H4 (cell line): ENCODE measurements at places on chromosomes 2 and 18. TPM values are rescaled to one million over a fixed set of nuclear protein-coding genes. Genes with fewer than 3 reads are reported as not detected.

DNA sequence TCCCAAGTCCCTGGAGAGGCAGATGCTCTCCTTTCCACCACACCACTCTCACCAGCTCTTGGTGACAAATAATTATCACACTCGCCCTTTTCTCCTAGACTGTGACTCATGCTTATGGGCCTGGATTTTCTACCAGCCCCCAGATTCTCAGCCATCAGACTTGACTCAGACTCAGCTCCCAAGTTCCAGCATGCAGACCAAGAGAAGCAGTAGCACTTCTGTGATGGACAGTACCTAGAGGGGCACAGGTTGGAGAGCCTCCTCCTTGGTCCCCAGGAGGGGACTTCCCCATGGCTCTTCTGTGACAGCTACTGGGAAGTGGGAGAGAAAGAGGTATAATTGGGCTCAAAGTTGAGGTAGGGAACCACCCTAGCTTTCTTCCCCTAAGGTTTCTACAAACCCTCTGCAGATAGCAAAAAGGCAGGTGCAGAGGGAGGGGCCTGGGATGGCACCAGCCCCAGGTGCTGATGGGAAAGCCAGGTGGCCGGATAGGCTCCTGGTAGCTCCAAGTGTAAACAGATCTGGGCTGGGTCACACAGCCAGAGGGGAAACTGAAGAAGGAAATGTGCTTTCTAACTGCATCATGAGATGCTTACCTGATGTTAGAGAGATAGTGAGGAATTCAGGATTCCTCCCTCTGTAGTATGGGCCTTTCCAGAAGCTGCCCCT lies 4.1 kb downstream of the TCF23 start:
- DNase-seq, result no peak

GRCh38 chr2:73228631-73229030 lies 4.4 kb downstream of the PRADC1 start:
- DNase-seq, result no peak

- no peak for DNase-seq
Observed at GRCh38 chr2:144464730-144465129, 55.2 kb downstream of the ZEB2 start.

- no peak for DNase-seq
Observed at GRCh38 chr2:62045017-62045543, 139.6 kb downstream of the COMMD1 start.

DNA sequence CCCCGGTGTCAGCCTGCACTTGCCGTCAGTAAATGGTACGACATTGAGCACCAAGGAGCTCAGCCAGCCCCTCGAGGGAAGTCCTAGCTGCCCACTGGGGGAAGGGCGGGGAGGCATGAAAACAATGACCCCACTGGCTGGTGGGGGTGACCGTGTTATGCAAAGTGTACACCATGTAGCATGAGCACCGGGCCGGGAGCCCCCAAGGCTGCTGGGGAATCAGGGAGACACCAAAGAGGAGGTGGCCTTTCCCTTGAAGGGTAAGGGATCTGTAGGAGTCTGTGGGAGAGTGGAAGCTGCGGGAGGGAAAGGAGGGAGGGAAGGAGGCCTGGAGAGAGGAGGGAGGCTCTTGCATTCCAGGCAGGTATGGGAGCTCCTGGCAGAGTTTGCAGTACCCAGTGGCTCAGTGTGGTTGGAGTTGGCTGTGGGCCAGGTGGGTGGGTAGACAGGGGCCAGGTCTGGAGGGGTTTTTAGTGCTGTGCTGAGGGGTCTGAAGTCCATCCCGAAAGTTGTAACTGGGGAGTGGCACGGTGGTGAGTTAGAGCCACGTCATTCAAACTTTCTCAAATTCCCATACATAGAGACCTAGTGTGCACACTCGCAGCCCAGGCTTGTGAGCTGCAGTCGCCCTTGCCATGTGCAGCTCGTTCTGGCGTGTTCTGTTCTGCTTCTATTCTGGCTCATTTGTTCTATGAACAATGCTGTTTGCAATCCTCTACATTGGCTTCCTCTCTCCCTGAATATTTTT lies 22.4 kb downstream of the RRM2 start:
- DNase-seq, result no peak

DNA sequence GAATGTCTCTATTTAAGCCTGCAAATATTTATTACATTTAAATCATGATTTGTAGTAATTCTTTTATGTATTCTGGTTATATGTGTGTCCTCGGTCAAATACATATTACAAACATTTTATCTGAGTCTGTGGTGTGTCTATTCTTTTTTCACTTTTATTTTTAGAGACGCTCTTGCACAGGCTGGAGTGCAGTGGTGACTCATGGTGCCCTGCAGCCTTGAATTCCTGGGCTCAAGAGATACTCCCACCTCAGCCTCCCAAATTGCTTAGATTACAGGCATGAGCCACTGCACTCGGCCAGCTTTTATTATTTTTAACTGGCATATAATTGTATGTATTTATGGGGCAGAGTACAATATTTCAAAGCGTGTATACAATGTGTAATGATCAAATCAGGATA lies 47.5 kb downstream of the ARID5A start:
- no peak for DNase-seq

DNA sequence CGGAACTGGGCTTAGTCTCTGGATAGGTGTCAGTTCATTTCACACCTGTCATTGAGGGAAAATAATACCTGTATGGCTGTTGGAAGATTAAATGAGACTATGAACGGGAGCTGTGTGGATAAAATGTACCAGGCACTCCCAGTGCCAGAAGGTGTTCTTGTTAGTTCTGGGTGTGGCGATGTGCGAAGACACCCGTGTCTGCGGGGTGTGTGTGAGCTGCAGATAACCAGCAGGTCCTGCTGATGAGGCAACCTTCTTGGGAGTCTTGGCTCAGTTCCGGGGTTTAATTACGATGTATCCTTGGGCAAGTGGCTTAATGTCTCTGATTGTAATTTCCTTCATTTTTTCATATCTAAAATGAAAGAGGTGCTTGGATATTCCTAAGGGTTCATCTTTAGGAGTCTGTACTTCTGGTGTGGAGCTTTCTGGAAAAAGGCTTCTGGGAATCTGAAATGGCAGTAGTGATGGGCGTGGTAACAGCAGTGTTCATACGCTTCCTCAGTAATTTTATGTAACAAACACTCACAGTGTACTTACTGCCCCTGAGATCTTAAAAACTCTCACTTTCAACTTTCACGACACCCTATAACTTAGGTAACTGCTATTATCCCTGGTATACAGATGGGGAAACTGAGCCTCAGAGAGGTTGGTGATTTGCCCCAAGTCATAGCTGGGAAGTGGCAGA lies 35.0 kb downstream of the NEDD4L start:
- DNase-seq, result no peak

GRCh38 chr2:223956300-223956699 lies 963 bp upstream of the MRPL44 start:
- DNase-seq, result no peak

DNA sequence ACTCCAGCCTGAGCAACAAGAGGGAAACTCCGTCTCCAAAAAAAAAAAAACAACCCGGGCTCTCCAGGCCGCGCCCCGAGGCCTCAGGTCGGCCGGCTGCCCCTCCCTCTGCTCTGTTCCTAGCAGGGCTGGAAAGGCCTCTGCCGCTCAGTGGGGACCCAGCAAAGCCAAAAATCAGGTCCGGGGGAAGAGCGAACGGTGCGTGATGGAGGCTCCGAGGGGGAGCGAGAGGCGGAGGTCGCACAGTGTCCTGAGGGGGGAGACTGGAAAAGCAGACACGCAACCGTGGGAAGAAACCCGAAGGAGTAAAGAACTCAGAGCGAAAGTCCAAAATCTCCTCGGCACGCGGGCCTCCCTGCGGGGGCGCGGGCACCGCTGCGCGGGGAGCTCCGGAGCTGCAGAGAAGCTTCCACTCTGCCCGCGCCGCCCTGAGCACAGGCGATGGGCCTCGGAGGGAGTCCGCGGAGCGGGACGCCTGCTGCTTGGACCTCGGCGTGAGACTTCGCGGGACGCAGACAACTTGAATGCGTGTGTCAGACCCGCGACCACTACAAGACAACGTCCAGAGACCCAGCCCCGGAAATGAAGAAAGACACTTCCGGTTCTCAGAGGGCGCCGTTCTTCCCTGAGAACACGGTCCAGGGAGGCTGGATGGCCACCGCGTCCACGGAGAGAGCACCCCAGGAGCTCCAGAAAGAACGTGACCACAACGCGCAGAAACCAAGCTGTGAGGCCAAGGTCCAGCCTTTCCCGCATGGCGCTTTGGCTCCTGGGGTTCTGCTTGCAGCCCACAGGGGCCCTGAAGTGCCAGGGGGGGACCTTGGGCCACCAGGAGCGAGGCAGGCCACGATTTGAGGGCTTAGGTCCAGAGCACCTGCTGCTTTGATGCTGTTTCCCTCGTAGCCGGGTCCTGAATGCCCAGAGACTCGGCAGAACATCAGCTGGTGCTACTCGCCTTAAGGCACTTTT lies 219.8 kb downstream of the DPP10 start:
- DNase-seq, result no peak

- DNase-seq, result no peak
Observed at GRCh38 chr2:234577191-234577590, 80.3 kb upstream of the ARL4C start.

DNA sequence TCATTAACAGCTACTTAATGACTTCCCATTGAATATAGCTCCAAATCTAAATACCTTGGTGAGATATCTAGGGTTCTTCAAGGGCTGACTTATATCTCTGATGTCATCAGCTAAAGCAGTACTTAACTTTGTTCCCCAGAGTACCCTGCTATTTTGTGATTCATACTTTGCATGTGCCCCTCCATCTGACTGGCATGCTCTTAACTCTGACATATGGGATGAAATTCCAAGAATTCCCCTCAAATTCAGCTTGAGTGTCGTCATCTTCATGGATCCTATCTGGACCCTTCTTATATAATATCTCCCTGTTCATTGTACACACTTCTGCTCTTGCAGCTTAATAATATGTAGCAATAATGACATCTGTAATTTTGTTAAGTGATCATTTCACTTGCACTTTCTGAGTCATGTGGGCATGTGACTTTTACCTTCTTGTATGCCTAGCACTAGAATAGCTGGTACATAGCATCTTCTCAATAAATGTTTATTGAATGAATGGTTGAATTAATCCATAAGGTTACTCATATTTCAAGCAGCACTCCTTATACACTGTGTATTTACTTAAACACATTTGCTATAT lies 172.9 kb downstream of the WDR7 start:
- DNase-seq, result no peak

DNA sequence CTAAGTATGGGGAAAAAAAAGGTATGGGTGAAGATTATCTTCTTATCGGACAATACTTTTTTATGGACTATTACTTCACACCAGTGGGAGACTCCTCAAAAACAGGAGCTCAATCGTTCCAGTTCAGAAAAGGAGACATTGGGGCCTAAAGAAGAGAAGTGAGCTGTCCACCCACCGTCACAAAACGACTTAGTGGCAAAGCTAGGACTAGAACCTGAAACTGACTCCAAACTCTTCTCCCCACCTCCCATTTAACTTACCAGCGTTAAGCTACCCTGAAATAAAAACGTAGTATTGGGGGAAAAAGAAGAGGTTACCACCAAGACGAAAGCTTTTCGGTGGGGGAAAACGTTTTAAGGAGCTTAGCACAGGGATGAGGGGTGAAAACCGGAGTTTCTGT lies 503 bp downstream of the GTF3C3 start:
- DNase-seq, result no peak

- no peak for DNase-seq
Observed at GRCh38 chr18:55280503-55280902, 307.5 kb downstream of the TCF4 start.

DNA sequence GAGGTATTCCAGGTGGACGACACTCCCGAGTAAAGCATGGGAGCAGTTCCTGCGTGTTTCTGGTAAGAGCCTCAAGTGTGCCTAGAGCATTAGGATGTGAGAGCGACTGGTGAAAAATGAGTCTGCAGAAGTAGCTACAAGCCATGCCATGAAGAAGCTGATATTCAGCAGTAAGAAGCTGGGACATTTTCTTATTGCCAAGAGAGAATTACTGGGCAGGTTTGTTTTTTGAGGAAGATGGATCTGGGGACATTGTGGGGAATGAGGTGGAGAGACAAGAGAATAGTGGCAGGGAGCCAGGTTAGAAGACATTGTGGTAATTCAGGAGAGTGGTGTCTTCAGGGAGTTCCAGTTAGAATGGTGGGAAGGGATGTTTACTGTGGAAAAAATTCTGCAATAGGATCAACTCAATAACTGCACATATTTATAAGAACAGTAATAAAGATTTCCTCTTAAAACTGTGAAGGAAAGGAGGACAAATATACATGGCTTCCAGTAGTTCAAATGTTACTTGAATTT lies 38.2 kb downstream of the CRIM1 start:
- no peak for DNase-seq

DNA sequence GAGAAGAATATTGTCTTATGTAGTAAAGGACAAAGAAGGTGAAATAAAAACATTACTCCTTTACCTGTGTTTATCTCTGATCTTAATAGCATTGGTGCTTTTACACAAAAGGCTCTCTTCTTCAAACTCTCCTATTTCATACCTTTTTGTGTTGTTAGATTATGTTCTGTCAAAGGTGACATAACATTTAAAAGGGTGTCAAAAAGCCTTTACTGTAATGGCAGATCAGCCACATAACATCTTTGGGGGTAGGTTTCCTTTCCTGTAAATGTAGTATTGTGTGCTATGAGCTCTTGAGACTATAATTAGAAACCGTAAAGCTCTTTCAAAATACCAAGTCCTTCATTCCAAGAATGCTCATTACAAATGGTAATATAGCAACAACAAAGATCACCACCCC lies 400.1 kb downstream of the LNPK start:
- DNase-seq, result no peak

DNA sequence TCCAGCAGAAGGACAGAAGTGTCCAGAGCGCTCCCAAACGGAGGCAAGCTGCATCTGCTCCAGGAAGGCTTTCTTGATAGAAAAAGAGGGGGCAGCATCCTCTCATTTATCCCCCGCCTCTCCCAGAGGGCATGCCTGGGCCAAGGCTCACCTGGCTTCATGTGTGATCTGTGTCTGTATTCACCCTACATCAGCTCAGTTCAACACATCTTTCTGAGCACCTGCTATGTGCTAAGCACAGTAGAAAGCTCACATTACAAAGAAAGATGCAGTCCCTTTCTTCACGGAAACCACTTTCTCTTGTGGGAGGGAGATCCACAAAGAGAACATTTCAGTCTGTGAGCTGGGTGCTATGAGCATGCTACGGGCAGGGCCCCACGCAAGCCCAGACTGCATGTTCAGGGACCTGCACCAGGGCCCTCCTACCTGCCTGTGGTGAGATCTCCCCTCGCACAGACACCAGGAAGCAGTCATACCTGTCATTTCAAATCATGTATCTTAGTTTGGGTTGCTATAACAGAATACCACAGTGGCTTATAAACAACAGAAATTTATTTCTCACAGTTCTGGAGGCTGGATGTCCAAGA lies 90.7 kb downstream of the PDCL3 start:
- no peak for DNase-seq

GRCh38 chr2:145123606-145124005 lies 603.7 kb upstream of the ZEB2 start:
- no peak for DNase-seq

- DNase-seq, result no peak
Observed at GRCh38 chr18:33781429-33781828, 203.4 kb downstream of the ASXL3 start.

GRCh38 chr2:227804975-227805374 lies 8.7 kb upstream of the CCL20 start:
- no peak for DNase-seq

UGT1A5 gene
- not detected in 2 replicates for total RNA-seq

FLACC1 gene
- total RNA-seq, result 0.23 TPM in 1 of 2 replicates, not detected in the other

CFC1 gene
- total RNA-seq, result 0.39 TPM in 1 of 2 replicates, not detected in the other

PROKR1 gene
- total RNA-seq, result not detected in 2 replicates

COPS9 gene
- 188 and 273 TPM in 2 replicates for total RNA-seq

PRKCE gene
- total RNA-seq, result 22.4 and 30.9 TPM in 2 replicates

SERPINB11 gene
- not detected in 2 replicates for total RNA-seq
